ENCODE measurements at places on chromosomes 6 and 20. TPM values are rescaled to one million over a fixed set of nuclear protein-coding genes. Genes with fewer than 3 reads are reported as not detected.

DNA sequence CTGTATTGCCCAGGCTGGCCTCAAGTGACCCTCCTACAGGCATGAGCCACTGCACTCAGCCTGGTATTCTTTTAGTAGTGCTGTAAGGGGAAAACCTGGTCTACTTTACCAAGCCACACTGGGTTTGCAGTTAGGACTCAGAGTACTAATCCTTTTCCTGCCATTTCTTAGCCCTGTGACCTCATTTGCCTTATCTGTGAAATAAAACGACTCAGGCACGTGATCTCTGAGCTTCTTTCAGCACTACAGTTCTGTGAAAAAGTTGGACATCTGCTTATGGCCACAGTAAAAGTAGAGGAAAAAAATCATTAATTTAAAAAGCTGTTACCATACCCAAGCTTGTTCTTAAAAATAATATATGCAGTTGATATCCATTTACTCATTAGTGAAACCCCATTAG lies 1007.5 kb downstream of the KIF16B start:
- DNase-seq: no peak

DNA sequence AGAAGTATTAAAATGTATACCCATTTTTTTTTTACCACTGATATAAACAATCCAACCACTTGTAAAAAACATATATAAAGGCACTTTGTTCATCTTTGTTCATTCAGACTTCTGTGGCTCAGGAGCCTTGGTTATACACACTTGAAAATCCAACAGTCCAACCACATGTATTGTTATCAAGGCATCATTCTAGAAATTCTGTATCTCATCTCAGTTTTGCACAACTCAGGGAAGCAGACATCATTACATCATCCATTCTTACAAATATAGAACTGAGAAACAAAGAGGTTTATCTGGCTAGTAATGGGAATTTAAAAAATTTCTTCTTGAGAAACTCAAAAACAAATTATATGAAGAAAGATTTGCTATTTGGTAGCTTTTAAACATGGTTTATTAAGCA lies 88.1 kb downstream of the HMGCLL1 start:
- DNase-seq: no peak

DNA sequence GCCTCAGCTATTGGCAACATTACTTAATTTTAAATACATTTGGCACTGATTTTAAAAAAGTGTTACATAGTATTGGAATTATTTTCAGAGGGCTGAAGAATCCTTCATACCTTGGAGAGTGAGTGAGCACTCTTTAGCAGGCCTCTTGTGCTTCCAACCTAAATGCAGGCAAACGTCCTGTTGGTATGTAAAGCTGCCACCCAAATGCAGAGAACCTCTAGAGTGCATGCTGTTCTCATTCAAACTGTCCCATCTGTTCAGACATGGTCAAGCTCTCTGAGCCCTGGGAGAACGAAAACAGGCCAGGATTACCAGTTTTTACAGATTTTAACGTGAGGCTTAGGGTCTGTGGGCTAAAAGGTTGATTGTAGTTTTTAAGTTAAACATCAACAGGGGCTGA lies 378.0 kb upstream of the FLRT3 start:
- DNase-seq: no peak

GRCh38 chr6:143400258-143401067 lies 50.0 kb downstream of the ADAT2 start:
- DNase-seq: peak; percentile 66

DNA sequence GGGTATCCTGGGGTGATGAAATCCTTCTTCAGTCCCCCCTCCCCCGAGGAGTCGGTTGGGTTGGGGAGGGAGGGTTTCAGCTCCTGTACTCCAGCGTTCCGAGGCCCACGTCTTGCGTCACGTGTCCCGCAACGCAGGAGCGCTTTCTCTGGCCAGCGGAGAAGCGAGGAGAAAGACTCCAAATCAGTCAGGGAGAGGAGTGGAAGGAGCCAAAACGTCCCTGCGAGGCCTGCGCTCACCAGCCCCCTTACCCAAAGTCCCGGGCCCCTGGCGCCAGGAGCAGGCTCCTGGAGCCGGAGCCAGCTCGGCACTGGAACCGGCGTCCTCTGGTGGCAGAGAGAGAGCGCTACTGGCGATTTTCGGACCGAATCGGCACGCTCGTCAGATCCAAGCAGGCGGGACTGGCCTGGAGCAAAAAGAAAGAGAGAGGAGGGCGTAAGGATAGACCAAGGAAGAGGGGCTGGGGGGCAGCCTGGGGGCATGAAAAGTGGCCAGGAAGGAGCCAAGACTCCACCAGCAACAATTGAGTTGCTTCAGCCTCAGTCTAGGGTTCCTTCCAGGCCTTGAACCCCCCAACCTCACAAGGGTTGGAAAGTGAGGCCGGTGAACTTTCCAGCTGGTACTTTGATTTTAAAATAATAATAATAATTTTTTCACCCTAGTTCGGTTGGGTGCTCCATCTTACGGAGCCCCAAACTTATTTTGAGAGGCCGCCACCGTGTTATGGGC lies at the start of gene GNAS:
GNAS (plus strand) TSS at position 174 of the 729 bp plus-strand sequence.
- peak; percentile 84 for DNase-seq

- peak; percentile 67 for DNase-seq
Observed at GRCh38 chr20:32465092-32465900, 107.2 kb downstream of the ASXL1 start.

- DNase-seq: peak; percentile 51
Observed at GRCh38 chr6:121652726-121653623, 217.5 kb downstream of the GJA1 start.

DNA sequence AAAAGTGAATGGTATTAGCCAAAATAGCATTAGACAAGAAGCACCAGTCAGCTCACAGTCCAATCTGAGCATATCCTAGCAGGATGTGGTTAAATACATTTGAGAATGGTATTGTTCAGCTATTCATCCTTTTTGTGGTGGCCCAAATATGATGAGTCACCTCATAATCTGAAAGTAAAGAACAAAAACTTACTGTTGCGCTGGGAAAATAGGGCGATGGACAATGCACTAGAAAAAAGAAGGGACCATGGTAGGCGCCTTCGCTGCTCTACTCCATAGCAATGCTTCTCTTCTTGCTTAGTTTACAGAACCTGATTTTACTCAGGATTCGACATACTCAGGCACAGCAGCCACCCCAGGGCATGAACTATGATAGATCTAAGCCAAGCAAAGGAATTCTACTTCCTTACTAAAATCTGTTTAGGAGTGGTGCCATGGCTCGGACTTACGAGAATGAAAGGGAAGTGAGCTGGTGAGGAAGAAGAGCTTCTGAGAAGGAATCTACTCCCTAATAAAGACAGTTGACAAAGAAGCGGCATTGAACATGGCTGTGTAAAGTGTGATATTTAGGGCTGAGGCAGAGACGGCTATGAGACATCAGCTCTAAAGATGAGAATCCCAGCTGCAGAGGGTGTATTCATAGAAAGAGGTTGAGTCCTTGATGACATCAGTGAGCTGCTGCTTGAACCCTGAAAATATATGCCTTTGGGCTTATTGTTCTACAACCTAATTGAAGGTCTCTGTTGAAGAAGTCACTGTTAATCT lies 16.6 kb upstream of the FBXO9 start:
- DNase-seq: no peak

- DNase-seq: no peak
Observed at GRCh38 chr20:41300383-41300782, 17.1 kb downstream of the ZHX3 start.

- DNase-seq: no peak
Observed at GRCh38 chr20:1942486-1943274, 47.5 kb downstream of the SIRPA start.

GRCh38 chr20:14865169-14865568 lies 527.8 kb upstream of the FLRT3 start:
- no peak for DNase-seq

- DNase-seq: no peak
Observed at GRCh38 chr6:22036699-22037098, 260.1 kb downstream of the PRL start.

DNA sequence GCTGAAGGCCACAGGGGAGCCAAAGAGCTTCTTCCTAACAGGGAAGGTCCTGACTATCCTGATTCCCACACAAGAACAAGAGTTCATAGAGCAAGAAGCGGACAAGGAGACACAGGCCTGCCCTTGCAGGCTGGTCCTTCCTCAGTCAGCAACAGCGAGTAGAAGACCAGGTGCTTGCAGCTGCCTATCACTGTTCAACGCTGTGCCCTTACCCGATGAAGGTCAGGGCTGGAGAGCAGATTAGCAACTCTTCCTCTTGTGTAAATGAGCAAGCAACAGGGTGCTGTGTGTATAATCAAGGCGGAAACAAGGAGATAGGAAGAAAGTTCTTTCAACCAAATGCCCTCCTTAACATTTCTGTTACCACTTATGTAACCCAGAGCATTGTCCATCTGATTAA lies 115.3 kb upstream of the SPACA1 start:
- DNase-seq: no peak

GRCh38 chr20:7358670-7359069 lies 581.6 kb downstream of the HAO1 start:
- no peak for DNase-seq

GRCh38 chr6:15509335-15509933 lies 153.4 kb downstream of the DTNBP1 start:
- DNase-seq: no peak

- no peak for DNase-seq
Observed at GRCh38 chr20:40970218-40970617, 58.4 kb upstream of the TOP1 start.

DNA sequence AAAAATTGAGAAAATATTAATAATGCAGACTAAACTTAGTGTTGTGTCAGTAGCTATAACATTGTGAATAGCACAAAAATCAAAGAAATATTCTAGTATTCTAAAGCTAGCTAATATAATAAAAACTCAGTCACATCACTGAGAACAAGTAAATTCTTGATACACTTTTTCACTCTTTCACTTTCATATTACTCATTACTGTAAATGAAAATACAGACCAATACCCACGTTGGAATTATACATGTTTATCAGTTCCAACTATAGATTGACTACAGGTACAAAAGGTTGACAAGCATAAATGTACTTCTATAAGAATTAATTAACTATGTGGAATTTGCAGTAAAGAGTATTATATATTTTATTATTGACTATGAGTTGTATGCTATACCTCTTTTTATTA lies 1043.4 kb upstream of the FLRT3 start:
- no peak for DNase-seq

DNA sequence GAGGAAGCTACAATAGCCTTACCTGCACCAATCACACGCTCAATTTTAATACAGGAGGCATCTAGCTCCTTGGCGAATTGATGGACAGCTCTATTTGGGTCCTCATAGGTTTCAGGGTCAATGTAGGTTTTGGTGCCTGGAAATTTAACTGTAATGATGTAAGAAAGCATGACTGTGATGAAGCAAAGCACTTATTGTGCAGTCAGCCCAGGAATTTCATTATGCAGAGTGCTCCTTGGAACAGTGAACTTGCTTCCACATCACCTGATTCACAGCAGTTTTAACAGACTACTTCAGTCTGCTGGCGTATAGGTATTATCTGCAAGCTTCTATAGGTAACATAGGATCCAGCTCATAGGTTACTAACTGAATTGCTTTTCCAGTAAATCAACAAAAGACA lies 160.0 kb downstream of the EPHA7 start:
- DNase-seq: no peak

- no peak for DNase-seq
Observed at GRCh38 chr6:70394518-70395300, 18.6 kb upstream of the FAM135A start.

- no peak for DNase-seq
Observed at GRCh38 chr6:1618311-1619097, 8.8 kb downstream of the FOXC1 start.

DNA sequence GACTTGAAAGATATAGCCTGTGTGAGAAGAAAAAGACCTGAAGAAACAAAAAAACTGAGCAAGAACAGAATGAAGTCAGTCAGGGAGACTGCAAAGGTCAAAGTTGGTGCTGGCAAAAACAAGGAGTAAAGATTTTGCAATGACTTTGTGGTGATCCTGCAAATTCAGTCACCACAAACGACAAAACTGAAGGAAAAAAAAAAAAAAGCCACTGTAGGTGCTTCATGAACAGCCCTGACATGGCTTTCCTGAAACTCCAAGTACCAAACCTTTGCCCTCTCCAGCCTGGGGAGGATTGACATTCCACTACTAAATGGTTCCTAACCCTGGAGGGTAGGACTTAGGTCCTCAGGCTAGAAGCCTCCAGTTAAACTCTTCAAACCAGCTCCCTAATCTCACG lies 114.7 kb upstream of the BEND3 start:
- no peak for DNase-seq

GRCh38 chr20:891706-892080 lies 24.4 kb downstream of the ANGPT4 start:
- no peak for DNase-seq

PNLDC1 gene
- polyA plus RNA-seq: 0.42 TPM

TINAG gene
- polyA plus RNA-seq: not detected

ANKRD66 gene
- polyA plus RNA-seq: 0.60 TPM

NOX3 gene
- polyA plus RNA-seq: not detected

MCHR2 gene
- polyA plus RNA-seq: not detected

CCN2 gene
- polyA plus RNA-seq: 29.8 TPM

CASS4 gene
- 6.4 TPM for polyA plus RNA-seq

ENPP5 gene
- 5.9 TPM for polyA plus RNA-seq

All from muscle of leg (tissue), 16 donors.